Activated naive CD8-positive, alpha-beta T cell treated with anti-CD3 and anti-CD28 coated beads, Interleukin-2, amount 50 U/mL, for 16 hours (primary cell): ENCODE measurements at places on chromosomes 3 and 15.

- no peak for DNase-seq
Observed at GRCh38 chr3:105518203-105518602, 151.5 kb downstream of the ALCAM start.

- no peak for DNase-seq
Observed at GRCh38 chr3:20540066-20540465, 354.1 kb upstream of the SGO1 start.

DNA sequence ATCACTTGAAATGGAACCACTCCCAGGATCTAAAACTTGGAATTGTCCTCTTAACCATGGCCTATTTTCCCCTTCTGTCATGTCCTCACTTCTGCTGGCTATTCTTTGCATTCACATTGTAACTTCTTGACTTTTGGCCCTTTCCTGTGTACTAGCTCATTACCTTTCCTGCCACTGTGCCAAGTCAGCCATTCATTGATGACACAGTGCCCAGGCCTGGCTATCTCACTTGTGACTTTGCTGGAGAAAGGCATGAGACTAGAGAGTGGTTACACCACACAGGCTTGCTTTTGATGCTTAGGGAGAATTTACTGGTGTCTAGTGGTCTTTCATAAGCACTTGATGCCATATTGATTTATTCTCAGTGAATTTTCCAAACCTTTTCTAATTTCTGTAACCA, 101.1 kb downstream of the NR1D2 start:
- no peak for DNase-seq

DNA sequence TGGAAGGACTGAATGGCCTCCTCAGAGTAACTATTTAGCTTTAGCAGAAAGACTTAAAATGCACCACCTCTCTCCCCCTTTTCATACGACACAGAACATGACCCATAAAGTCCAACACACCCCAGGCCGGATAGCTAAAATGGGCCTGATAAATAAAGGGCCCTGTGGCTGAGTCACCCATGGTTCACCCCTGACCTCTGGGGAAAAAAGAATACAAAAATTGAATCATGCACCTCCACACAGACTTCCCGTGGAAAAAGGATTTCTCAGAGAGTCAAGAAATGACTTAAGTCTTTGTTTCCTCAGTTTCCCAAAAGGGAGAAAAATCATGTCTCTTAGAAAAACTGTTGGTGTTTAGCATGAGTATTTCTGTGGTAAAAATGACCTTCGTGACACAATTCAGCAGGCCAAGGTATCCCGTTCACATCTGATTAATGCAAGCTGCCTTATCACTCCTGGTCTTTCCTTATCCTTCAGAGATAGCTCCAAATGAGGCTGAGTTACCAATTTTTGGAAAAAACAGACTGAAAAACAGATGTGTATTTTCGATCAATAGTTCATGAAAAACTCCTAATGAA, 34.0 kb upstream of the ARHGEF3 start:
- DNase-seq, result no peak

DNA sequence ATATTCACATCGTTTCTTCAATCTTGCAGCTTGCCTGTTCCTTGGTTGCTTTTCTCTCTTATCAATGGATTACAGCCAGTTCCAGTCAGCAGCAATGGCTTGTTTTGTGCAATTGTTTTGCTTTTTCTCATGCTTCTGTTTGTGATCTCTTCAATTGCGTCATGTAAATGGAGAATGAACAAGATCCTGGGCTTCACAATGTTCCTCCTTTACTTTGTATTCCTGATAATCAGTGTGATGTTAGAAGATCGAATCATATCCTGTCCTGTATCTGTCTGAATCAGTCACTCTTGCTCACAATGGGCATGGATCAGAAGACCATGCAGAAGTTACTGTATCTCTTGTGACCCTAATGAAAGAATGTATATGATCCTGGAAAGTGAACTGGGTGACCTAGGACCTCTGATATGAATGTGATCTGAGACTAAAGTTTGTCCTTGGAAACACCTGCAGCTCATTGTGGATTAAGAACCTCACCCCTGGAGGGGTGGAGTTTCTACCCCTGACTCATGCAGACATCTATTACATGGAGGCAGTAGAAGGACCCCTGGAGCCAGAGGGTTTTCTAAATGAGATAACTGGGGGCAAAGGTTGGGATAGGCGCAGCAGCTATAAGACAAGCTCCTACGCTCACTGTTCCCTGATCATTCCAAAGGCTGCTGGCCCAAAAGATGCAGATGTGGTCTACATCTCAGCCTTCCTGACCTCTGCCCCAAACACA, 32.2 kb downstream of the SLC24A1 start:
- no peak for DNase-seq

DNA sequence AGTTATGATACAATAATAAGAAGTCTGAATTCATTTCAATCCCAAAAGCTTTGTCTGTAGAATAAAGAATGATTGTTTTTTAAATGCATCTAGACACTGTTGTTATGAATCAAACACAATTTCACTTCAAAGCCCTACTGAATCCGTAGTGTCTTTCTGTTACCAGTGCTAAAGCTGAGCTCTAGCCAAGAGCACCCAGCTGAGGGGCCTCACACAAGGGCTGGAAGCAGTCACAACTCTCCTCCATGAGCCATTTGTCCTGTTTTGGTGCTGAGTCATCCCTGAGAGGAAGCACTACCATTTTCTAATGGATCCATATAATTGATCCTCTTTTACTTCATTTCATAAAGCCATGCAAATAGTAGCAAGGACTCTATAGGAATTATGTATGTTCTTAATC, 158.2 kb upstream of the ANKRD28 start:
- no peak for DNase-seq

DNA sequence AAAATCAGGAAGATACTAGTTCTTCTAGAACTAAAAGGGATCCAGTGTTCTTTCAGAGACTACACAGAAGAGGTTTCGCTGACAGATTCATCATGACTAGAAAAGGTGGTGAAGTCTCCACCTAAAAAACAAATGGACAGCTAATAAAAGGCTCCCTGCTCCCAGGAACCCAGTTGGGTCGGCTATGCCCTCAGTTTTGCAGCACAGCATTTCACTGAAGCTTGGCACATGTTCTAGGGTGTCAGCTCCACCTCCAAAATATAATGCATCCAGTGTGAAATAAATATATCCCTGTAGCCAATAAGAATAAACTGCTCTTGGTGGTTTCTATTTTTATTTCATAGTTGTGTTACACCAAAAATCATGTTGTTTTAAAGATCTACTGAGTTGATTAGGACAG, 55.0 kb downstream of the ZIC4 start:
- no peak for DNase-seq

DNA sequence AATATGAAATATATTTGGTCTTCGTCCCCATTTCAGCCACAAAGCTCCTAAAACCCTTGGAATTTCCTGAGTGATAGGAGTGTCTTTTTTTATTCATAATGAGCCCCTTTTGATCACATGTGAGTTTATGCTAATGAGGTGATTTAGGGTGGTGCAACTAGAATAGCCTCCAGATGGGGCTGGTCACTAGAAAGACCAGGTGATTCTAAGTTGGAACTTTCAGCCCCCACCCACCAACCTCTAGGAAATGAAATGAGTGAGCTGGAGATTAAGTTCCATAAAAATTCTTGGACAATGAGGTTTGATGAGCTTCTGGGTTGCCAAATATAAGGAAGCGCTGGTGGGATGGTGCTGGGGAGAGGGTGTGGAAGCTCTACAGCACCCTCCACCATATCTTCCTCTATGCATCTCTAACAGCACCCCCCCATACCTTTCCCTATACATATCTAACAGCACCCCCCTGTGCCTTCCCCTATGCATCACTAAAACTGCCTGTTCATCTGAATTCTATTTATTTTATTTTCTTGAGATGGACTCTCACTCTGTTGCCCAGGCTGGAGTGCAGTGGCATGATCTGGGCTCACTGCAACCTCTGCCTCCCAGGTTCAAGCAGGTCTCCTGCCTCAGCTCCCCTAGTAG, 2.1 kb upstream of the SMCO1 start:
- no peak for DNase-seq

GRCh38 chr3:193772422-193772763, 179.4 kb downstream of the OPA1 start:
- no peak for DNase-seq

DNA sequence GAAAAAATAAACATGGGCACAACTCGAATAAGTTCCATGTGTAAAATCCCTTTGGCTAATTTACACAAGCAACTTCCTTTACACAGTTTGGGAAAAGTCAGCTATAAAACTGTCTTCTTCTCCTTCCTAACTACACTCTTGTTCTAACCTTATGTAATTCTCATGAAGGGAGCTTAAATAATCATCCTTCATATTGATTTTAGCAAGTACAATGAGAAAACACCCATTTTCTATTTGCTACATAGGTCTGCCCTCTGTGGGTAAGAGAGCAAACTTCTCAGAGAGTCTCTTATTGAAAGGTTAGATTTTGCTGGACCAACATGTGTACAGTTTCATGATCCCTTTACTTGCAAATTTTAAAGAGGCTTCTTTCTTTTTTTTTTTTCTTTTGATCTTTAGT, 398.5 kb downstream of the ROBO1 start:
- DNase-seq, result no peak

DNA sequence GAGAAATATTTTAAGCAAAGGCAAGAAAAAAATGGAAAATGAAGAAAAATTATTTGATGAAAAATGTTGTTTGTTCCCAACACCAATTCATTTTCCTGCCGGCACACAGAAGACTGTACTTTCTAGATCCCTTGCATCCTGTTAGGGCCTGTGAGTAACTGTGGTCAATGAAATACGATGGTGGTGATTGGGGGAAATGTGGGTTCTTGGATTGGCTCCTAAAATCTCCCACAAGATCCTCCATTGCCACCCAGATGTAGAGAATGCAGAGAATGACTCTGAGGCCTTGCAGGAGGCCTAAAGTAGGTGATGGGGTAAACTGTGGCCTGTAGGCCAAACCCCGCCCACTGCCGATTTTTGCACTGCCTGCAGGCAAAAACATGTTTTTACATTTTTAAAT, 46.3 kb upstream of the C3orf70 start:
- DNase-seq, result no peak

GRCh38 chr3:189834462-189834861, 203.3 kb downstream of the TP63 start:
- no peak for DNase-seq

DNA sequence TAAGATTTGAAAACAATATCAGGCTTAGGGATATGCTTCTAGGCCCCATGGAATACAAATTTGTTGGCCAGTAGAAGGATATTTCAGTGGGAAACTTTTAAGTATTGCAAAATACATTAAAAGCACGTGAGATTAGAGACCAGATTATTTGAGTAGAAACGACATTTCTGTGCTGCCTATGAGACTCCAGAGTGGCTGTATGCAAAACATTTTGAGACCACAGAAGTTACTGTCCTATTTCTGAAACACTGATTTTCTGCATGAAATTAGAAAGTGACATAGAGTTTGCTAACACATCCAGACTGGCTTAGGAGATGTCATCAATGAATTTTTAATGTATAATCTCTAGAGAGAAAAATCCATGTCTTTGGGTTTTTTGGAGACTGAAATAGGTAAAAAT, 99.8 kb downstream of the KCNH8 start:
- DNase-seq, result no peak
